WERI-Rb-1 (cell line): ENCODE measurements at places on chromosomes 5 and 9.

DNA sequence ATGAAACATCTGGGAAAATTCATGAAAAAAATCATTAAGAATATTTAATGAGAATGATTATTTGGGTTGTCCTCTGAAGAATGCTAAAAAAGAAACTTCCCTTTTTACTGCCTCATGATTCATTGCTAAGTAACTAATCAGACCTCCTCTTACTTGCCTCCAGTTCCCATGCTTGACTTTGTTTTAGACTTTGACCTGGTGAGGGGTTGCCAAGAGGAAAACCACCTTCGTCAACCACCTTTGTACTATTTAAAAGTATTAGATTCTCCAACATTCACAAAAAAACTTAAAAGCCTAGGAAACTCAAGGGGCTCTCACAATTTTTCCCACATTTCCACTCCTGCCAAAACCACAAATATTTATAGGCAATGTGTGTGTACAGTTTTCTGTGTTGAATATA lies 115.2 kb upstream of the ST8SIA4 start:
- no peak for DNase-seq

GRCh38 chr5:108214857-108215256 lies 167.0 kb downstream of the FBXL17 start:
- no peak for DNase-seq

GRCh38 chr9:117104716-117105495 lies 310.0 kb downstream of the ASTN2 start:
- DNase-seq = no peak

DNA sequence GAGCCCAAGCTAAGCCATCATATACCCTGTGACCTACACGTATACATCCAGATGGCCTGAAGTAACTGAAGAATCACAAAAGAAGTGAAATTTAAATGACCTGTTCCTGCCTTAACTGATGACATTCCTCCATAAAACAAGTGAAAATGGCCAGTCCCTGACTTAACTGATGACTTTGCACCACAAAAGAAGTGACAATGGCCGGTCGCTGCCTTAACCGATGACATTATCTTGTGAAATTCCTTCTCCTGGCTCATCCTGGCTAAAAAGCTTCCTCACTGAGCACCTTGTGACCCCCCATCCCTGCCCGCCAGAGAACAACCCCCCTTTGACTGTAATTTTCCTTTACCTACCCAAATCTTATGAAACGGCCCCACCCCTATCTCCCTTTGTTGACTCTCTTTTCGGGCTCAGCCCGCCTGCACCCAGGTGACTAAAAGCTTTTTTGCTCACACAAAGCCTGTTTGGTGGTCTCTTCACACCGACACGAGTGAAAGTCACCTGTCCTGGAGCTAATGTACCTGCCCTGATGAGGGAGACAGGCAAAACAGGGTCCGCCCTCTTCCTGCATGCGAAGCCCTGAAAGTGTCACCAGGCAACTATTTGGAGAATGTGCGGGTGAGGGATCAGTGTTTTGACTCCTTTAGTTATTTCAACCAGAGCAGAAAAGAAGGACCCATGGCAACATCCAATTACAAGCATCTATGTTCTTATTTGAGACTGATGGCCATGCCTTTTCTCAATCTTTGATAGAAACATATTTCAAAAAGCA lies 266.1 kb downstream of the SMARCA2 start:
- no peak for DNase-seq

DNA sequence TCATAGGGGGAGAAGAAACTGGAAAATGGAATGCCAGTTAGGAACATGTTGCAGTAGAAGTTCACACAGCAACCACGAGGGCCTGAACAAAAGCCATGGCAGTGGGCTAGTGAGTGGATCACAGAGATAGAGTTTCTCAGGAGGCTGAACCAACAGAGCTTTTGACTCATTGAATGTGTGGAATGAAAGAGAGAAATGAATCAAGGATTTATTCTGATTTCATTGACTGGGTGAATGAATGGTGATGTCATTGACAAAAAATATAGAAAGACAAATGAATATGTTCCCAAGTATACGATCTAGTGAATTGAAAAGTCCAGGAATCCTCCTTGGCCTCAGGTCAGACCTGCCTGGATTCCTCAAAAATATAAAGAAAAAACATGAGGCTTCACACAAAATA lies 99.2 kb downstream of the ZNF462 start:
- DNase-seq = no peak

- no peak for DNase-seq
Observed at GRCh38 chr5:5271786-5272321, 131.7 kb downstream of the ADAMTS16 start.

DNA sequence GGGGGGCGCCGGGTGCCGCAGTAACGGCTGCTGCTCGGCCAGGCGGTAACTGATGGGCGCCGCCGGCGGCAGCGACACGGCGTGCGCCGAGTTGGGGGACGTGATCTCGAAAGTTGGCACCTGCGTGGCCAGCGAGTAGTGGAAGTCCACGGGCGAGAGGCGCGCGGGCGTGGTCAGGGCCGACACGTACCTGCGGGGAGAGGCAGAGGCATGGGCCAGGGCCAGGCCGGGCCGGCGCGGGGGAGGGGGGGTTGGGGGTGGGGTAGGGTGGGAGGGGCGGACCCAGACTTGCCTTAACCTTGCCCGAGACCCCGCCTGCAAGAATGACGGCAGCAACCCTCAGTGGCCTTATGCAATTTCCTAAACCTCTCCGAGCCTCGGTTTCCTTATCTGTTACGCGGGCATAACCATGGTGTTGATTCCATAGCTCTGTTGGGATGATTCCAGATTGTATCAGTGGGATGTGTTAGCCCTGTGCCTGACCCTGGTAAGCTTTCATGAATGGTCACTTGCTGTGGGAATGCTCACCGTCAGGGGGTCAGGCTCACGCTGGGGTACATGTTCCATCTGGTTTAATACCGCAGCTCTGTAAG lies 53.0 kb downstream of the PSD2 start:
- DNase-seq = peak; percentile 42

GRCh38 chr5:64147379-64147778 lies 18.3 kb upstream of the RNF180 start:
- no peak for DNase-seq

- DNase-seq = no peak
Observed at GRCh38 chr5:107542831-107543231, 127.9 kb downstream of the EFNA5 start.

- no peak for DNase-seq
Observed at GRCh38 chr9:37201581-37201980, 81.2 kb downstream of the ZCCHC7 start.

GRCh38 chr5:68405784-68406743 lies 190.5 kb downstream of the PIK3R1 start:
- no peak for DNase-seq

DNA sequence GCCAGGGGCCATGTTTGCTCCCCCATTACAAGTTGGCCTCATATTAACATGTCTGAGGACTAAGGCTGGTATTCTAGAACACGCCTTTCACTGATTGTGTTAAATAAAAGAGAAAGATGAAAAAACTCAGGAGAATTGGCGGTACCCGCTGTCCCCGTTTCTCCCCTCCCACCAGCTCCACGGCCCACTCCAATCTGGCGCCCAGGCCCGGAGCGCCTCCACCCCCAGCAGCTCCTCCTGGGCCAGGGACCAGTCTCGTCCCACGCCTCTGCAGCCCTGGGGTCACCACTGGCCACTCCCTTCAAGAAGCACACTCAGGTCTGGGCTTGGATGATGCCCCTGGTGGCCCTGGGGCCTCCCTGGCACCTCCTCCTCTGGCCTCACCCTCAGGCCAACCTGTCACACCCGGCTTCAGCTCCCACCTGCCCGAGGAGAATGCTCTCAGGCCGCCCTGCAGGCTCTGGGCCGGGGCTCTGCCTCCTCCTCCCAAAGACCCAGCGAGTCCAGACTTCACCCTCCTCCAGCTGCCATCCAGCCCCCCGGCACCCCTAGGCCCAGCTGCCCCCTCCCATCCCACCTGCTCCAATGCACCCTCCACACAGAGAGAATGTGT lies 133.0 kb upstream of the PPP1R26 start:
- DNase-seq = no peak

DNA sequence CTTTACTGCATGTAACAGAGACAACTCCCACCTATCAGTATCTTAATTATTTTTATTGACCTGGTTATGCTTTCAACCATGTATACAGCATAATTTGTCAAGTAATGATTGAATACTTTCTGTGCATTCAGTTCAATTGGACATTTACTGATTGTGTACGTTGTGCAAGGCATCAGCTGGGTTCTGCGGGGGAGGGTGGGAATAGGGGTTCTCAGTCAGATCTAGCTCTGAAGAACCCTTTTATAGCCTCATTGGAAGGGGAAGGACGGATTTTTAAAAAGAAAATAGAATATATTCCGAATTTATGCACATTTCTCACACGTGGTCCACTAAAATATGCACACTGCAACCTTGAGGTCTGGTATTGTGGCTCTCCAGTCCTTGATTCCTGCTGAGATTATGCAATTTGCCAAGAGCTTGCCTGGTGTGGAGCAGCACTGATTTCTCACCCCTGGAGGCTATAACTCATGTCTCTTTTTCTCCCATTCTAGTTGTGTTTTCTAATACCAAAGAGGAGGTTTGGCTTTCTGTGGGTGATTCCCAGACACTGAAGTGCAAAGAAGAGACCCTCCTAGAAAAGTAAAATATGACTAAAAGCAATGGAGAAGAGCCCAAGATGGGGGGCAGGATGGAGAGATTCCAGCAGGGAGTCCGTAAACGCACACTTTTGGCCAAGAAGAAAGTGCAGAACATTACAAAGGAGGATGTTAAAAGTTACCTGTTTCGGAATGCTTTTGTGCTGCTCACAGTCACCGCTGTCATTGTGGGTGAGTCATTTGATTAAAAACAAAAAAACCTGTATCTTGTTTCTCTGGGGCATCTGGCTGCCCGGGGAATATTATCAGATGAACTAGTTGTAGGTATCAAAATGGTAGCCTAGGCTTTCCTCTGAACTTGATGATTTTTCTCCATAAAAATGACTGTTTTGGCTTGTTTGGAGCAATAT lies 1.7 kb downstream of the SLC1A3 start:
- DNase-seq = no peak

GRCh38 chr5:39423331-39423751 lies 1.4 kb downstream of the DAB2 start:
- DNase-seq = no peak

- peak; percentile 67 for DNase-seq
Observed at GRCh38 chr5:36875051-36875789, 1.3 kb upstream of the NIPBL start.

DNA sequence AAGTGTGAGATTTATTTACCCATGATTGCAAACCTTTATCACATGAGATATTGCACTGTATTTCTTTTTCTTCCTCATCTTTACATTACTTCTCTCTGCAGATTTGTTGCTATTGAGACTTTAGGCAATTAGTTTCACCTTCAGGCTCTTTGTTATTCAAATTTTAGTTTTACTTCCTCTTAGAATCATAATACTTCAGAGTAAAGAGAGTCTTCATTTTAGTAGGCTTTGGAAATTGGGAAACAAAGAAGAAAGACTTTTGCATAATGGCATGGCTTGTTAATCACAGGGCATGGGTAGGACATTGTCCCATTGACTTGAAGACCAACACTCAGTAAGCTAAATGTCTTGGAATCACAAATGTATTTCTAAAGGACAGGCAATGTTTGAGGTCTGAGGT lies 1.2 kb upstream of the PCDHGA5 start:
- no peak for DNase-seq

GRCh38 chr9:122143876-122144405 lies 15.6 kb downstream of the NDUFA8 start:
- no peak for DNase-seq

- no peak for DNase-seq
Observed at GRCh38 chr5:66209794-66210193, 65.7 kb downstream of the SREK1 start.

- no peak for DNase-seq
Observed at GRCh38 chr9:101562966-101563365, 29.3 kb downstream of the RNF20 start.

GRCh38 chr5:131617140-131617822 lies 17.7 kb downstream of the RAPGEF6 start:
- no peak for DNase-seq
